NCI-H1092 treated with DMSO at 0.1 percent for 48 hours (cell line): ENCODE measurements at places on chromosomes 12 and 14.

- DNase-seq, result no peak
Observed at GRCh38 chr12:94169966-94170689, 21.8 kb downstream of the PLXNC1 start.

- DNase-seq, result no peak
Observed at GRCh38 chr14:105839425-105840265, 313.3 kb downstream of the TMEM121 start.

DNA sequence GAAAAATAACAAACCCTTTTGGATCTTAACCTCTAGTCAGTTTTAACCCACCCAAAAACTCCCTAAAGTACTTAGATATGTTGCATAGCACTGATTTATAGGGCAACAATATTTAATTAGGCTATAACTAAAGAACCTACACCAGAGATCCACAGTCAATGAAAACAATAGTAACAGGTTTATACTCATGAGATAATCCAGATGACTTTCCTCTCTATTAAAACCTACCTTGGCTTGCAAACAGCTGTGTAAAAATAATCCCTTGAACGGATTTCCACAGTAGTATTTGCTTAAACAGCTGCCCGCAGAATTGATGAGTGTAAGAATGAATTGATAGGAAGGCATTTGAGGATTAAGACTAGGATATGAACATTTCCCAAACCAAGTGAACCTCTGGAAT is 104.3 kb upstream of the PTPRR start:
- no peak for DNase-seq

GRCh38 chr12:106446419-106447092 is 89.0 kb downstream of the POLR3B start:
- peak; percentile 61 for DNase-seq

DNA sequence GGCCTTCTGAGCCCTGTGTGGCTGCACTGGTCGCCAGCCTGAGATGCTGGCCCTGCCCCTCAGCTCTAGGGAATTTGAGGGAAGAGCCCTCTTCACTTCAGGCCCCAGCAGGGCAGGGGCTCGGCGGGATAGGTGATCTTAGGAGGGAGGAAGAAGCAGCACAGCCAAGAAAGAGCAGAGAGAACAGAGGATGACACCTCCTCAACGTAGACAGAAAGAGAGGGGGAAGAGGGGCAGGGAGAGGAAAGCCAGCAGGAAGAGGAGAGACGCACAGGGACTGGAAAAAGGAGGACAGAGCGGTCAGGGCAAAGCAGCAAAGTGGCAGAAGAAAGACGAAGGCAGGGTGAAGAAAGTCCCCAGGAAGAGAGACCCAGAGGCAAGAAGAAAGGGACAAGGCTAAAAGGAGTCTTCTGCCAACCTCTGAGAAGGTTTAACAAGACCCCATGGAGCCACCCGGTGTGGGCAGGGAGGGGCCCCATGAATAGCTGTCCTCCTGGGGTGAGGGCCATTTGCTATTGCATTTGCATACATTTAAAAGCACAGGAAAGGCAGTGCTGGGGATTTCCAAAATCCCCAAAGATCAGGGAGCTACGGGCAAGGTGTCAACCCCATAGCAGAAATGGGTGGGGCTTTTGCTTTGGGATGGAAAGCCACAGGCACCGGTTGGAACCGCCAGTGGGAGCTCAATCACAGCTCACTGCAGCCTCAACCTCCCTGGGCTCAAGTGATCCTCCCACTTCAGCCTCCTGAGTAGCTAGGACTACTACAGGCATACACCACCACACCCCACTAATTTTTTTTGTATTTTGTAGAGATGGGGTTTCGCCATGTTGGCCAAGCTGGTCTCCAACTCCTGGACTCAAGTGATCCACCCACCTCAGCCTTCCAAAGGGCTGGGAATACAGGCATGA is 22.7 kb downstream of the CMKLR1 start:
- no peak for DNase-seq

GRCh38 chr14:23577710-23578392 is 739 bp downstream of the JPH4 start:
- DNase-seq, result no peak

- no peak for DNase-seq
Observed at GRCh38 chr12:49882248-49882850, 21.4 kb downstream of the FAIM2 start.

- no peak for DNase-seq
Observed at GRCh38 chr12:6894321-6894720, 10.3 kb upstream of the LRRC23 start.

- DNase-seq, result peak; percentile 67
Observed at GRCh38 chr14:34722723-34723545, 8.5 kb upstream of the CFL2 start.

- DNase-seq, result no peak
Observed at GRCh38 chr14:91410771-91411536, 6.7 kb downstream of the CCDC88C start.

DNA sequence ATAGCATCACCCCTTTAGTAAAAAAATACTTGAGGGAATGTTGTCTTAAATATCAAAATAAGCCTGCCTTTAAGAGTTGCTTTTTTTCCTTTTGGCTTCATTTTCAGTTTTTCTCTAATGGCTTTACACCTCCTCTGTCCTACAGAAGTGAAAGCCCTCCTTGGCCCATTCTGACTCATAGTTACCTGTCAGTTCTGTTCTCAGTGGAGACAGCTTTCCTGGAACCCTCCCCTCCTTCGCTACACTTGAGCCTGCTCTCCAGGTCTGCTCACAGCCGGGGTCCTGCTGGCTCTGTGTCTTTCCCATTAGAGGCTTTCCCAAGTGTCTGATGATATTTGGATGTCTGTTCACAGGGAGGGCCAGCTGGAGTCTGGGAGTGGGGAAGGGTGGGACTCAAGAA is 84.0 kb downstream of the PELI2 start:
- no peak for DNase-seq

DNA sequence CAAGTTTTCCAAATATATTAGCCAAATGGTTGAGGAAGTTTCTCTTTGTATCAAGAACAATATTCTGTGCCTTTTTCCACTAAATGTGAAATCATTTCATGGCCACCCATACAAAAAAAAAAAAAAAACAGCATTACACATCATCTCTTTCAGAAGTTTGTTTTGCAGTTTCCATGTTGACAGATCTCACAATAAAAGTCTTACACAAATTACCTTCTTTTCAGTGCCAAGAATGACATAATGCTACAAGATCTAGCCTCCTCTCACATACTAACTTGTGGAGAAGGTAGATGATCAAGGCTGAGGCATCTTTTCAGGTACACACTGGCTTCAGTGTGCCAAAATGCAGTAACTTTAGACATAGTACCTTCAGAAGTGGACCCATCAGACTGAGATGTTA is 35.3 kb downstream of the PRKD1 start:
- DNase-seq, result no peak

GRCh38 chr12:75814851-75815754 is 216.5 kb downstream of the PHLDA1 start:
- DNase-seq, result no peak

- no peak for DNase-seq
Observed at GRCh38 chr12:57234571-57235016, 5.1 kb downstream of the SHMT2 start.

DNA sequence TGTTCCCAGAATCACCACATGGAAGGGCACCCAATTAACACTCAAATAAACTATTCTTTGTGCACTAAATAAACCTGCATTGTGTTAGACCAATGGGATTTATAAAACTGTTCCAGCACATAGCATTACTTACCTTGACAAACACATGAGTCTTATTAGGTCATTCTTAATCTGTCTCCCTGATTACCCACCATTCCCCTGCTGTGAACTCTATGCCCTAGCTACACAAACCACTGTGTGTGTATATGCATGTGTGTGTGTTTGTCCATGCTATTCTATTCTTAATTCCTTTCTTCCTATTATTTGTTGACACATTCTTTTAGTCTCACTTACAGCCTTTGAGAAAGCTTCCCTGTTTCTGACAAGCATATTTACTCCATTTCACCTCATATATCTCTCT is 303.6 kb upstream of the GARIN6 start:
- DNase-seq, result no peak

- no peak for DNase-seq
Observed at GRCh38 chr14:101227611-101228594, 324.4 kb upstream of the RTL1 start.

DNA sequence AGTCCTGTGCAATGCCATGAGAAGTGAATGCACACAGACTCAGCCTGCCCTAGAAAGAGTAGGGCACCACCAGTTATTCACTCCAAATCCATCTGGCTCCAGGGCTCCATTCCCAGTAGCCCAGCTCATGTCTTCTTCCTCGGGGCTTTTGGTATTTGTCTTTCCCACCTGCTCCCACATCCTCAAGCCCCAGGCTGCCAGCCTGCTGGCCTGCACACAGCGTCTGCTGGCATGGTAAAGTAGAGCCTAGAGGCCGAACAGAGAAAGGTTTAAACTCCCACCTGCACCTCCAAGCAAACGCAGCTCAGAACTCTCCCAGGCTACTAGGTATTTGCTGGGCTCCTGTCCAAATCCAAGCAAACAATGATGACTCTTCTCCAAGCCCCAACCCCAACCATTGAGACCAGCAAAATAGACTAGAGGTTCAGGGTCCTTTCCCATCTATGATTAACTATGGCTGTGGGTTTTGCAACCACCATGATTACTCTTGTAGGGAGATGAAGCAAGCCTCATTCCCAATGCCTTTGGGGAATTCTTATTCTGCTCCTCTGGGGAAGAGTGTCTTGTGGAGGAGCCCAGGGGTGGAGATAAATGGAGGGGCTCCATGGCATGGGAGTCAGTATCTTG is 5.2 kb upstream of the VDR start:
- no peak for DNase-seq

GRCh38 chr14:84533791-84534190 is 996.2 kb upstream of the FLRT2 start:
- no peak for DNase-seq

DNA sequence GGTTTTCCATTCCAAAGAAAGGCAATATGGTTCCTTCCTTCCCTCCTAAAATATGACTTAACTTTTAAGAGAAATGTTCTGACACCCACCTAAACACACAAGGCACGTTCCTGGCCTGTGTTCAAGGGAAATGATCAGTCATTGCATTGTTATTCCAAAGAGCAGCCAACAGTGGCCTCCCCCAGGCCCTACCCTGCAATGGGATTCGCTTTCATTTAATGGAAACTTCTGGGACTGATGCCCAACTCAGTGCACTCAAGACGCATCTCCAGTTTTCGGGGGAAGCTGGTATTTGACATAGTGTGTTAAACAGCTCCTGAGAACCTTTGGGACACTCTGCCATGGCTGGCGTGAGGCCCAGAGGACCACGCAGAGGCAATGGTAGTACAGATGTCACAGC is 65.9 kb downstream of the DDX51 start:
- peak; percentile 10 for DNase-seq

DNA sequence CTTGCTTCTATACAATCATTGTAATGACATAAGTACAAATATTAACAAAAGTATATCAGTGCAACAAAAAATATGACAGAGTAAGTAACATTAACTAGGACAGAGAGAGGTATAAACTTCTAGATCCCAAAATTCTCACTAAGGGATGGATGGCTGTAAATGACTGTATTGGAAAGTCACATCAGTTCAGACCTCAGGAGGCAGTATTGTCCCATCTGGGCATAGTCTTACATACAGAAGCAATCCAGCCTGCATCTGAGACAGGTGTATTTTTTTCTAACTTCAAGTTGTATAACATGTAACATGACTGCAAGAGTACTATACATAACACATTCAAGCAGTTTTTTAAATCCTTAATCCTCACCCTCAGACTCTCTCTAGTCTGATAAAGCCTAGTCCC is 99.0 kb downstream of the GARIN6 start:
- DNase-seq, result no peak

- DNase-seq, result peak; percentile 32
Observed at GRCh38 chr14:59632381-59632780, 55.8 kb upstream of the CCDC175 start.

DNA sequence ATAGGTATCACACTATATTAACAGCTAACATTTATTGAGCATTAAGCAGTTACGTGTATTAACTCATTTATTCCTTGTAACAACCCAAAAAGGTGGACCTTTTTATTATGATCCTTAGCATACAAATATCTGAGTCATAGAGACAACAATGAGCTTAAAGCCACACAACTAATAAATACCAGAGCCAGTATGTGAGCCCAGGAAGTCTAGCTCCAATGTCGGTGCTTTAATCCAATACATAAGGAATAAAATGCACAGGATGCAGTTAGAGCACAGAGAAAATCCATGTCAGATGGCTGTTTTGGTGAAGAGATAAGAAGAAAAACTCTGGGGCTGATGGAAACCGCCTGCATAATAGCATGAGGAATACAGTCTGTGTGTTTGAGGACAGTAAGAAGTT is 888.6 kb downstream of the TMTC2 start:
- no peak for DNase-seq

DNA sequence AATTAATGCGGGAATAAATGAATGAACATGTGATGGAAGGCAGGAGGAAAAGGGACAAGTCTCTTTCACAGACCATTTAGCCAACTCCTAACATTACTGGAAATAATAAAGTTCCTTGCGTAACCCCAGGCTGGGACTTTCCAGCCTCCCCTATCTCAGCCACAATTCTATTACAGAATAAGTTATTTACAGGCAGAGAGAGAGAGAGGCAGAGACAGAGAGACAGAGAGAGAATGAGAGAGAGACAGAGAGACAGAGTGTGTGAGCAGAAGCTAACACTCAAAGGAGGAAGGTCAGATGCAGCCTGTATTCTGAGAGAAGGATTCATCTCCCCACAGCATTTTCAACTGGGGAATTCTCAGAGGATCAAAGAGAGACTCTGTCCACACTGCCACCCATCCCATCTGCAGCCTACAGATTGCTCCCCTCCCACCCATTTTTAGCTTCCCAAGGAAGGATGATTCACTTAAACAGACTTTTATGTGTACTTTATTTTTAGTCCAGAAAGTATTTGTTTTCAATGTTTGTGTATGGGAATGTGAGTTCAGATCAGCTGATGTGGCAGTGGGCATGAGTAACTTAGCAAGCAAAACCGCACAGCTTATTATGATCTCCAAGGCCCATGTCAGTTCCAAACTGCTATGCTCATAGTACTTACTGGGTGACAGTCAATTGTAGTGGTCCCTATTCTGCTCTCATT is 165.7 kb downstream of the CAND1 start:
- DNase-seq, result no peak
